ENCODE measurements at places on chromosomes 12 and 14.

- no peak for DNase-seq
Observed at GRCh38 chr14:50521912-50522341, 10.4 kb downstream of the MAP4K5 start.

DNA sequence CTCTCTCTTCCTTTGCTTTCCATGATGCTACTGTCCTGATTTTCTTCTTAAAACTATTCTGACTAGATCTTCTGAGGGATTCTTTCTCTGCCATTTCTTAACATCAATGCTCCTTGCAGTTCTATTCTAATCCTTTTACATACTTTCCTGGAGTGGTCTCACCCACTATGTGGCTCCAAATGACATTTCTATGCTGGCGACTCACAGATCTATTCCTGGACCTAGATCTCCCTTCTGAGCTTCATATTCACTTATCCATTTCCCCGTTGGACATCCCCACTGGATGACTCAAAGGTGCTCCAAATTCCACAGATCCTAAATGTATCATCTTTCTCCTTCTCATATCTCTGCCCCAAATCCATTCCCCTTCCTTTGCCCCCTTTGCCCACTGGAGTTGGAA is 4.1 kb downstream of the TEP1 start:
- no peak for DNase-seq

GRCh38 chr14:99479160-99479905 is 1.3 kb downstream of the SETD3 start:
- DNase-seq = peak; percentile 15

DNA sequence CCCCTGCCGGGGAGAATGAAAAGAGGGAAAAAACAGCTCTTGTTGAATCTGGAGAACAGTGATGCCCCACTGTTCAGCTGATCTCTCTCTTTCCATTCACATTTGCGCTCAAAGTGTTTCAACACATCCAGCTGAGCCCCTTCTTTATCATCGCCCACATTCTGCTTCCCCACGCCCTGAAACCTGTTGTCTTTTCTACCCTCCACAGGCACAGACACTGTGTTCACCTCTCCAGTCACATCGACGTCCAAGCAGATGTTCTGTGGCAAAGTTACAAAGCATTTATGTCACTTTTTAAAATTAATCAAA is 338.7 kb downstream of the EGLN3 start:
- DNase-seq = no peak

- no peak for DNase-seq
Observed at GRCh38 chr14:43938588-43939281, 568.3 kb downstream of the FSCB start.

DNA sequence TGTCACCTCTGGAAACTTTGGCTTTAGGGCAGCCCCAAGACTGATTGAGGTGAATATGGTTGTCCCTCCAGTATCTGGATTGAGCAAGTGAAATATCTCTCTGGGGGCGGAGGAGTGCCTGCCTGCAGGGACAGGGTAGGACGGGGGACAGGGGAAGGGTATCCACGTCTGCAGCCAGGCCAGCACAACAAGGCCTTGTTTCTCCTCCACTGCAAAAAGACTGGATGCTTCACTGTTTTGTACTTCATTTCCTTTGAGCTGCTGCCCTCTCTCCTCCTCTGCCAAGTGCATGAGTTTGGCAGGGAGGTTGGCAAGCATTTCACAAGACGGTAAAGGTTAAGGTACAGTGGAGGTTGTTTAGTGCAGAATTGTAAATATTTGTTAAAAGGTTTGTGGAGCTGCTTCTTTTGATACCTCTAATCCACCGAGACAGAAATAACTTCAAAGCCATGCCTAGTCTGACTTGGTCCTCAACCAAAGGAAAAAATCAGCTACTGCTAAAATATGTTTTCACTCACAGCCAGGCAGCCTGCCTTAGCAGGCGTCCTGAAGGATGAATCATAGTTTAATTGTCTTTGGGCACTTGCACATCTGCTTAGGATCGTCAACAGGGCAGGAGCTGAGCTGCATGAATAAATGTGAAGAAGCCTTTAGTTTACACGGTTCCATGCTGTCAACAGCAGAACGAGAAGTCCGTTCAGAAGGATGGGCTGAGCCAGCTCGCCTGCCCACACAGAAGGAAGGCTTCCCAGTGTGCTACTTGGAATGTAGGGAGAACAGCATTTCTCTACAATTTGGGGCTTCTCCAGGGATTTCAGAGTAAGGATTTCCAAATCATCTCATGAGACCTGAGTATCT is 269.7 kb downstream of the TTC6 start:
- no peak for DNase-seq

DNA sequence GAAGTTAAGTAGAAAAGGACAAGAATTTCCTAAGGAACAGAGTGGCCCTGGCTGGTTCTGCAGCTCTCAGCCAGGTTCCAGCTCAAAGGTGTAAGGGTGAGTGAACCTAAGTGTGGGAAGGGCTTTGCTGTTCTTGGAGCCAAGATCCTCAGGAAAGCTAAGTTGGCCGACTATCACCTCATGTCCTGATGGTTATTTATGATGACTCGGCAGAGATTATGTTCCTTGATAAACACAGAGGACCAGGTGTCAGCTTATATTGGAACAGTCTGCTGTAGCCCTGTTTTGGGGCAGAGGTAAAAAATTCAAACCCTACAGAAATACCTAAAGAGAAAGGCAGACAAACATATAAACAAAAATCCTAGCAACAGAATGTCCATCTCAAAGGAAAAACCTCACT is 128.5 kb downstream of the TBX3 start:
- no peak for DNase-seq

DNA sequence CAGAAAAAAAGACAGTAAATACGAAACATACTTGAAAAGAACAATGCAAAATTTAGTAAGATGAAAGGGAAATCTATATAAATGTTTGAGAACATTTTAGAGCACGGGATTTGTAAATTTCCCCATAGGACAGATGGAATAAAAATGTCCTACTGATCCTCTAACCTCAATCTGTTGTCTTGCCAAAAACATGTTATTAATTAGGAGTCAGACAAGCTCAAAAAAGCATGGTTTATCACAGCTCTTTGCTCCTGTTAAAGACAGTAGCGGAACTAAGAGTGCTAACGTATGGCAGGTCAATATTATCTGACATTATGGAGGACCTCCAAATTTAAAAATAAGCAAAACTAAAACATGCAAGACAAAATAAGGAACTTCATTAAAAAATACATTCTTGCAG is 12.9 kb downstream of the GMFB start:
- DNase-seq = no peak

DNA sequence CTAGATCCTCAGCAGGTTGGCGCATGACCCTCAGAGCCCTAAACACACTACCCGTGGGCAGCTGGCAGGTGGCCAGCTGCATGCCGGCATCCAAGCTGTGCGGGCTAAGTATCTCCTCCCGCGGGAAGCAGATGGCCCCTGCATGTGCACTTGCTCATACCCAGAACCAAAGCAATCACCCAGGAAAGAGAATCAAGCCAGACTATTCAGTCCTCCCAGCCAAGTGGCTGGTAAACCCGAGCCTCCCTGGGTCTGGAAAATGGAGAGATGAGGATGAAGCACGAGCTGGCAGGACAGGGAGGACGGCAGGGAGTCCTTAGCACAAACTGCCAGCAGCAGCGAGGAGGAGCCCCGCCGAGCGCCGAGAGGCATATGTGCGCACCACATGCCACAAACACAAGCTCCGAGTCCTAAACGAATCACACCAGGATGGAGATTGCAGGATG is 139.7 kb downstream of the RIMBP2 start:
- DNase-seq = no peak

DNA sequence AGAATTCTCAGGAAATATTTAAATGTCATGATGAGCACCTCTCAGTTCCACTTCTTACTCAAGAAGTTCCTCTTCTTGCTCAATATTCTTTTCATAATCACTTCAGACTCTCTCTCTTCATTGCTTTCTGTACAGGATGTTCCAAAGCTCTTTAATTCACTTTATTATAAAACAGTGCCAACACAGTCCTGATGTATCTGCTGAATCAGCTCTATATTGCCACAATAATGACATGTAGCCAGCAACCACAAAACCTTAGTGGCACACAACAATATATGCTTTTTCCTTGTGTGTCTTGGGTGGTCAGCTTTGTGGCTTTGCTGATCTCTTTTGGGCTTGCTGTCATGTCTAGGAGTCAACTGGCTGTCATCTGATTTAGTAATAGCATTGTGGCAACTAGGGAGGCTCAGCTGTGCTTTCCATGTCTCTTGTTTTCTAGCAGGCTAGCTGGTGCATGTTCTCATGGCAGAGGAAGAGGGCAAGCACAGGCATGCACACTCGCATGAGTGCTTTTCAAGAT is 52.8 kb upstream of the SLC2A13 start:
- no peak for DNase-seq

GRCh38 chr12:105696-106095 is 39.1 kb downstream of the IQSEC3 start:
- DNase-seq = no peak

GRCh38 chr14:97336816-97337215 is 539.6 kb downstream of the VRK1 start:
- no peak for DNase-seq

- no peak for DNase-seq
Observed at GRCh38 chr12:114888448-114888847, 204.5 kb upstream of the TBX3 start.

DNA sequence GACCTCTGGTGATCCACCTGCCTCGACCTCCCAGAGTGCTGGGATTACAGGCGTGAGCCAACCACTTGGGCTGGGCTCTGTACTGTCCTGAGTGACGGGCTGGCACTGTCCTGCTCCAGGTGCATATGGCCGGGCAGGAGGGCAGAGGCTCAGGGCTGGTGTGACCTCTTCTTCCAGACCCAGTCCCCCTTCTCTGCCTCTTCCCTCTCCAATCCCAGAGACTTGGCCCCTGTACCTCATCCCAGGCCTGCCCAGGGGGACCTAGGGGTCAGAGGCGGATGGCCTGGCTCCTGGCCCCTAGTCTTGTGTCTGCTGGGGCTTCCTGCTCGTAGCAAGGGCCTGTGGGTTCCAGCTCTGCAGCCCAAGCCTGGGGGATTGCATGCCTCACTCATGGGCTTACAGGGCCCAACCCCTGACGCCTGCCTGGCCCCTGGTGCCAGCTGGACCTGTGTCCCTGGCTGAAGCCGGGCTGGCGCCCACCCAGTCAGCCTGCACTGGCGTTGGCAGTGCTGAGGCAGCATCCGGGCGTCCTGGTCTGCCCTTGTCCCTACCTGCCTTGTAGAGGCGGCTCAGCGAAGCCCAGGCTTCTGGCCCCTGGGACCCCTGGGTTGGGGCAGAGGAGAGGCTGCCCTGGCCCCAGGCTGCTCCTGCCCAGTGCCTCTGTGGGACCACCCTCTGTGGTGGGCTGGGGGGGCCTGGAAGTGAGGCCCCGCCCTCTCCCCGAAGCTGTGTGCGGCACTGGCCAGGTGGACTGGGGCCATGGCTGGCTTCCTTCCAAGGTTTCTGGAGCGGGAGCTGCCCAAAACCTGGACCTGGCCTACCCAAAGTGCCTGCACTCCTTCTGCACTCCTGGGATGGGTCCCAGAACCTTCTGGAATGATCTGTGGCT is 4.3 kb downstream of the TEDC1 start:
- DNase-seq = no peak

- DNase-seq = no peak
Observed at GRCh38 chr12:7034464-7034863, 16.2 kb upstream of the LPCAT3 start.

GRCh38 chr12:15962760-15963159 is 51.6 kb downstream of the DERA start:
- no peak for DNase-seq

DNA sequence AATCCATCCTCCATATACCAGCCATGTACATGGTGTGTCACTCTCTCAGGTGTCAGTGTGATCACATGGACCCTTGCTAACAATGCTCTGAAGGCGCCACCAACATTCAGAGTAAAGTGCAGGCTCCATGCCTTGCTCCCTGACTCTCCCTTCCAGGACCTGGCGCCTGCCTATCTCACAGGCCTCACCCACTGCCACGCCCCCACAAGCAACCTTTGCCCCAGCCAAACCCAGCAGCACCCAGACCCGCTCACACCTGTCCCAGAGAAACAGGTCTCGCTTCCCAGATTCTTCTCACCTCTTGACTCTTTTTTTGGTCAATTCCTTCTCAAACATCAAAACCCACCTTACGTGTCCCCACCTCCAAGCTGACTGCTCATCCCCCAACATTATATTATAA is 52.3 kb downstream of the KCNK10 start:
- DNase-seq = no peak

- no peak for DNase-seq
Observed at GRCh38 chr14:47273939-47274338, 401.5 kb downstream of the MDGA2 start.

DNA sequence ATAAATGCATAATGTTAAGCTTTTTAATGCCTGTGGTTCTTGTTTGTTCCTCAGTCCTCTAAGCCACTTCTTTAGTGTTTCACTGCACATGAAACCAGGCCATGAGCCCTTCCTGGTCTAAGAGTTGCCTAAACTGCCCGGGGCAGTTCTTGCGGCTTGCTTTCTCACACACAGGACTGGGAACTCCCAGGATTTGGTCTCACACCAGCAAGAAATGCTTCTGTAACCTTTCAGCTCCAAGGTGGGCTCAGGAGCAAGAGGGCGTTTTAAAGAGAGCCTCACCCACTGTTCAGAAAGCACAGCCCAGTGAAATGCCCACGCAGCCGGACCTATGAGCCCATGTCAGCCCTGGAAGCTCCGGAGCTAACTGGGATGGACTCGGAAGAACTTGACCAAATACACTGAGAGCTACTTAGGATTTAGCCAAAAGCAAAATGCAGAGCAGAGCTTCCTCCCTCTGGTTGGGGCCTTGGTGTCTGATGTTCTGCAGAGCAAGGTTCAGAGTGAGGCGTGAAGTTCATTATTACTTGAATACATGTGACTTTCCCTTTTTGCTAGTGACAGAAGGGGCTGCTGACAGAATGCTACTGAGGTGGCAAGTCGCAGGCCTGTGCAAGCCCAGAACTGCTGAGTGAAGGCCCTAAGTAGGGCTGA is 23.4 kb downstream of the SLC25A29 start:
- DNase-seq = no peak

- peak; percentile 9 for DNase-seq
Observed at GRCh38 chr12:96578526-96579125, 89.2 kb downstream of the CFAP54 start.

GRCh38 chr12:74415633-74416032 is 122.0 kb upstream of the ATXN7L3B start:
- no peak for DNase-seq

DNA sequence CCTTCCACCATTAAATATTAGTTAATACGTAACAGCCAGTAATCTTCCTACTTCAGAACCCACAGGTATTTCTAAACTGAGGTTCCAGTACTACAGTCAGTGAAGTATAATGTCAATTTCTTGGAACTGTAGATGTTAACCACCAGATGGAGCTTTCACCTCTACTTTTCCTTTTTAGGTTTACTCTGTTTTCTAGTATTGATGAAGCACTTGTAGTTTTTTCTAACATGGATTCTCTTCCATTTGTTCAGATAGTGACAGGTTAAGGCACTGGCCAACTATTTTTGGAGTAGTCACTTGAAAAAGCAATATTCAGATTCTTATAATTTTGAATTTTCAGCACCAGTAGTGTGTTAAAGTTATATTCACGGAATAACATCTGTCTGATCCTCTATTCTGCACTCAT is 4.6 kb upstream of the SEC23A start:
- no peak for DNase-seq

DNA sequence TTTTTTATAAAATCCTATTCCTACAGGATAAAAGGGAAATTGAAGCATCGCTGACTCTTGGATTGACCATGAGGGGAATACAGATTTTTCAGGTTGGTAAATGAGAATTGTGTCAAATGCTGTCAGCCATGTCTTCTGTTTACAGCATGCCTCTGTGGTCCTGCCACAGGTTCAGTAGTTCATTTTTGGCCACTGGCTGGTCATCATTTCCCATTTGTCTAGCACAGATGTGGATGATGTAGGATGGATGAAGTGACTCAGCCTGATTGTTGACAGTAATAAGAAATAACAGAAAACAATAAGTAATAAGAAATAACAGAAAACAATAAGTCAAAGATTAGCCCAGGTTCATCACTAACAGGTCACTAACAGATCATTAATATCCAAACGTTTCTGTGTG is 59.8 kb downstream of the FRMD6 start:
- no peak for DNase-seq

Measured in amniotic stem cell (primary cell).